ENCODE measurements at places on chromosomes 2 and 18.

GRCh38 chr2:97932975-97933662 is 62.6 kb downstream of the TMEM131 start:
- no peak for ATAC-seq

DNA sequence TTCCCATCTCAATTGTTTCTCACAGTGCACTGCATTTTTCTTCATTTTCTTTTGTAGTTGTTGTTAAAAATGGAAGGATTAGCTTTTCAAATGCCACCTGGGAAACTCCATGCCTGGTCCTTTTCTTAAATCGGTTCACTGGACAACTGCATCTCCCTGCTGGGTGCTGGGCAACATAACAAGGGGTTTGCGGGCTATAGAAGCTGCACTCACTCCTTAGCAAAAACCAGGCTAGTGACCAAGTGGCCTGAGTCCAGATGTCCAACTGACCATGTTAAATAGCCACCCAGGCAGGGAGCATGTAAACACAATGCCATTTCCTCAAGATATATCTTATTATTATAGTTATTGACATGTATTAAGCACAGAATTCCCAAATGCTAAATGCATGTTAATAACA is 264.9 kb downstream of the ICOS start:
- no peak for ATAC-seq

GRCh38 chr18:22309191-22309590 is 108.5 kb downstream of the CTAGE1 start:
- no peak for ATAC-seq

DNA sequence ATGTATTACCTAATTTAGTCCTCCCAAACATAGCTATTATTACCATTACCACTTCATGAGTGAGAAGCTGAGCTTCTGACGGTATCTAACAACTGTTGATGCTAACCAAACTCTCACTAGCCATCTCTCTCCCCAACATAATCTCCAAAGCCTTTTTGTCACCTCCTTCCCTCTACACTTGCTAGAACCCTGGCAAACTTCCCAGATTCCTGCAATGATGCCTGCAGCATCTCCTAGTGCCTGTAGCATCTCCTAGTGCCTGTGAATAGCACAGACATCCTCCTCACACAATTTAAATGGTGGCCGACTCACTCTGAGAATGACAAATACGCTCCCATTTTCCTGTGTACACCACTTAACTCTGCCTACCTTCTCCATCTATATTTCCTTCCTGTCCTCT is 126.7 kb downstream of the STK39 start:
- no peak for ATAC-seq

DNA sequence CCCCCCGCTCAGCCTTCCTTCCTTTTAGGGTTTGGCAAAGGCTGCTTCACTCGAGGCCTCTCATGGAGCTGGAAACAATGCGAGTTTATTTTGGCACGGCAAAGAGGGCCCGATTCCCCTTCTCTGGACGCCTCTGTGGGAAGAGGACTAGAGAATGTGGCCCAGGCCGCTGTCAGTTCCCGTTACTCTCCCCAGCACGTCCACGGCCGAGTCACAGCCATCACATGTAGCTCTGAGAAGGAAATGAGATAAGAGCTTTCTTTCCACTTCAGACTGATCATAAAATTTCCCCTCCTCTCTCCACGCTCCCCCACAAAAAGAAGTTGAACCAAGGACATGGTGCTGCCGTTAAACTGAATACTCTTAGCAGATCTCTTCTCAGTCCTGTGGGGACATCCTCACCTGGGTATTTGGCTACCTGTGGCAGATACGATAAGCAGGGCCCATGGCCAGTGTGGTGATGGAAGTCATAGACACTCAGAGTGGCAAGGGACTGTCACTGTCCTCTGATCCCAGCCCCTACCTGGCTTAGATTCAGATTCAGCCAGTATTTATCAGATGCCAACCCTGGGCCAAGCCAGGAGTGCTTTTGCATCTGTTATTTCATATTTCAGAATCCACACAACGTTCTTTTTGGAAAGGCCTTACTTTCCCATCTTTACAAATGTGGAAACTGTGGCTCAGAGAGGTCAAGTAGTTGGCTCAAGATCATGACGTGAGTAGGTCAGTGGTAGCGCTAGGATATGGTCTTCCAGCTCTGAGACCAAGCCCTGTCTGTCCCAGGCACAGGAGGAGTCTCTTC is 101.2 kb downstream of the MCFD2 start:
- 0 out of 3 replicates have a peak, but pooled peaks have one; percentile 4 for ATAC-seq

GRCh38 chr2:232137356-232138147 is 176.0 kb downstream of the DIS3L2 start:
- ATAC-seq: no peak

Measured in SK-N-SH treated with all-trans-retinoic acid at 6 μM for 48 hours (cell line).